ENCODE measurements at places on chromosomes 13 and 19.
A peak's percentile ranks its signal among the peaks of the same experiment; 100 is the strongest.

DNA sequence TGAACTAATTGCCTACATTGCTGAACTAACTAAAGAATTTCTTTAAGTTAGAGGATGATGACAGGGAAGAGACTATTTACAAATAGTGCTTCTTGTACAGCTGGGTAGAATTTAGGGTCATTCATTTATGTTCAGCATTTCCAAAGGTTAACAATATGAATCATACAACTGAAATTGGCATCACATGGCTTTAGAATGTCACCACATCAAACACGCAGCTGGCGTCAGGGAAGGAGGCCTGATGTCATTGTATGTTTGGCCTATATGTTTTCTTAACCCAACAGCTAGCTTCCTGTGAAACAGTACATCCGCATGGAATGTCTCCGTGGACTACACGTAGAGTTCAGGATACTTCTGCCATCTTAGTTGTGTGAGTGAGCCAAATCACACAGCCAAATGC is 99.0 kb upstream of the TNFSF11 start:
- H3K27ac ChIP-seq, result no peak overlapping the region
- H3K4me3 ChIP-seq, result no peak overlapping the region
- no peaks in the 10 kb centered on the region for H3K36me3 ChIP-seq
- DNase-seq, result no peak

GRCh38 chr19:46499692-46500091 is 4.0 kb upstream of the PNMA8B start:
- H3K4me3 ChIP-seq, result no peak overlapping the region
- H3K36me3 ChIP-seq, result no peaks in the 10 kb centered on the region
- H3K27me3 ChIP-seq, result peaks cover 29% of the 10 kb centered on the region
- no peak overlapping the region for H3K27ac ChIP-seq

DNA sequence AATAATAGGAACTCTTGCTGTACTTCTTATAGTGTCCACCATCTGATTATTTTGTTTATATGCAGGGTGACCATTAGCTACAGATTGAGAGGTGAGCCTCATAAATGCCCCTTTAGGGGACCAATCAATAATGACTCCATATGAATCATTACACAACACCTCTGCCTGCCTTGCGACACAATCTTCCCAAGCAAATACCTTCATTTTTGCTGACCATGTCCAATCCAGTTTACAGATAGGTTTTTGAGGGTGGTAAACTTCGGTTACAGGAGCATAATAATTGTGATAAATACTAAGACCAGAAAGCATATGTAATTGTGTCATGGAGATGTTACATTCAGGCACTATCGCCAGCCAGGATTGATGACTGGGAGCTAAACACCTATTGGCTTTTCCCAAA is 23.6 kb upstream of the IL17D start:
- H3K27ac ChIP-seq, result no peak overlapping the region
- H3K4me1 ChIP-seq, result no peaks in the 10 kb centered on the region
- H3K4me3 ChIP-seq, result no peak overlapping the region

DNA sequence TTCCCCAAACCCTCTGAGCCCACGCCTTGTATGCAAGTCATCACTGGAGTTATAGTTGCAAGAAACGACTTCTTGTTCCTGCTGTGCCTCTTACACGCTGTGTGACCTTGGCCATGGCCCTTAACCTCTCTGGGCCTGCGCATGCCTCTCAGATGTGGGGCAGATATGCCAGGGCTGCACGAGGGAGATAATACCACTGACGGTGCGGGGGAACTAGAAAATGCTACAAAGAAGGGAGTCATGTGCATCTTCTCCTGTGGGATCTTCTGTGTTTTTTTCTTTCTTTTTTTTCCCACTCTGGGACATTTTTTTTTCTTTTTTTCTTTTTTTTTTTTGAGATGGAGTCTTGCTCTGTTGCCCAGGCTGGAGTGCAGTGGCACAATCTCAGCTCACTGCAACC is 4.3 kb upstream of the SAMD1 start:
- H3K4me1 ChIP-seq, result peaks cover 10% of the 10 kb centered on the region
- no peak for DNase-seq
- H3K36me3 ChIP-seq, result peaks cover 40% of the 10 kb centered on the region
- peak overlapping the region; percentile 56 for H3K27ac ChIP-seq

DNA sequence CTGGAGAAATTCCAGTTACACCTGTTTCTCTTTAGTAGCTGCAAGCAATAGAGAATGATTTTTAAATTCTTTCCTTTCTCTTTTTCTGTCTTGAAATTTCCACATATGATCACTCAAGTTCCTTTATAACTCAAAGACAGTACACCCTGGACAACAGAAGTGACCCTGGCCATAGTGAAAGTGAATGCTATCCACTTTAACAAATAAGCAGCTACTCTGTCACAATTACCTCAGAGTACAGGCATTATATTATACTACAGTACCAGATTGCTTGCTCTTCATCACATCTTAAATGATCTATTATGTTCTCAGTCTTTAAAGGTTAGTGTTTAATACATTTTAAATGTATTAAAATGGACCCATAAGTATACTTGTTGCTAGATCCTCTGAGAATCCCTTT is 136.2 kb downstream of the KLF12 start:
- no peak overlapping the region for H3K4me3 ChIP-seq
- no peaks in the 10 kb centered on the region for H3K27me3 ChIP-seq
- no peak for DNase-seq
- H3K27ac ChIP-seq, result no peak overlapping the region
- peaks cover 52% of the 10 kb centered on the region for H3K4me1 ChIP-seq
- peaks cover 10% of the 10 kb centered on the region for H3K36me3 ChIP-seq

DNA sequence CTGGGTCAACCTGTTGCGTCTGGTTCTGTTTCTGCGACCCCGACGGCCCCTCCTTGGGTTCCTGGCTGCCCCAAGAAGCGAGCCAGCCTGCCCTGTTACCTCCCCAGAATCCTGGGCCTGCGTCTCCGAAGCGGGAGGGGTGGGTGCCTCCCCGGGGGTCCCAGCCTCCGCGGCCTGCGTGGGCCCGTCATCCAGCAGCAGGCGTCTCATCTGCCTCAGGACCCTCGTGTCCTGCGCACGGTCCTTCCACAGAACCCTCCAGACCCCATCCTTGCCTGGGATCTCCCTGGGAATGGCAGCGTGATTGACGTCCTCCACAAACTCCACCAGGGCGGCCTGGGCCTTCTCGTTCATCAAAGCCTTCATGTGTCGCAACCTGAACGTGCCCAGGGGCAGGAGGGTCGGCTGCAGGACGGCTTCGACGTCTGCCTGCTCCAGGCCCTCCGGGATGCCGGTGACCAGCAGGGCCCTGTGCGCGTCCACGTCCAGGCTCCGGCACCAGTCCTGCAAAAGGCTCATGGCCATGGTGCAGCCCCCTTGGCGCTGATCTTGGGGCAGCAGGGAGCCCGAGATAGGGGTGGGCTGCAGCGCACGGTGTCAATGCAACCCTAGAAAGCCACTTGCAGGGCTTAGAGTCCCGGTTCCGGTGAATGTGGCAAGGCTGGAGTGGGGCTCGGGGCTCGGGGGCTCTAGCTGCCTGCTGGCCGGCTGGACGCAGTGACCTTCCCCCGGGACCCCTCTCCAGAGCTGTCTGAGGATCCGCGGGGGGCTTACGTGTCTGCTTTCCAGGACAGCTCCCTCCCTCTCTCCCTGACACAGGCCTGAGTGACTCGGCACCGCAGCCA is 504 bp downstream of the PNMA8B start:
- peak overlapping the region; percentile 84 for H3K27ac ChIP-seq
- peaks cover 58% of the 10 kb centered on the region for H3K27me3 ChIP-seq
- peaks cover 23% of the 10 kb centered on the region for H3K4me1 ChIP-seq
- H3K36me3 ChIP-seq, result no peaks in the 10 kb centered on the region

- no peak for DNase-seq
- H3K36me3 ChIP-seq, result no peaks in the 10 kb centered on the region
- H3K4me3 ChIP-seq, result no peak overlapping the region
Measured at GRCh38 chr13:29005763-29006120, 185.6 kb downstream of the MTUS2 start.

- no peak overlapping the region for H3K4me3 ChIP-seq
- peaks cover 51% of the 10 kb centered on the region for H3K36me3 ChIP-seq
- H3K27ac ChIP-seq, result no peak overlapping the region
- no peaks in the 10 kb centered on the region for H3K27me3 ChIP-seq
Measured at GRCh38 chr13:23349161-23349897, 84.2 kb downstream of the SACS start.

- no peak for DNase-seq
- no peaks in the 10 kb centered on the region for H3K36me3 ChIP-seq
- H3K4me3 ChIP-seq, result no peak overlapping the region
- peaks cover 11% of the 10 kb centered on the region for H3K27me3 ChIP-seq
Measured at GRCh38 chr19:30333291-30334065, 38.7 kb upstream of the ZNF536 start.

DNA sequence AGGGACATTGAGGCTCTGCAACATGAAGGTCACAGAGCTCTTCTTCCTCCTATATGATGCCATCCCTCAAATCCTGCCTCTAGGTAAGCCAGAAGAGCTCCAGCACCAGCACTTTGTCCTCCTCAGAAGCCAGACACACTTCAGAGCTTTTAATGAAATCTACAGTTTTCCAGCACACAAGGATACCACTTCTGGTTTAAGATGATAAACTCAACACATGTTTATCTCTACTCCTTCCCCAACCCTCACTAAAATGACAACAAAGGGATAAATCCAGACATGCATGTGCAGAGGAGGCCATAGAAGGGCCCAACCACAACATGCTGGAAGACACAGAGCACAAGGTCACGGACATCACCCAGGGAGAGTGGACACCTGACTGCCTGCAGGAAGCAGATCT is 195.3 kb downstream of the USP12 start:
- H3K27ac ChIP-seq, result no peak overlapping the region
- H3K4me1 ChIP-seq, result peaks cover 9% of the 10 kb centered on the region
- no peak for DNase-seq
- H3K27me3 ChIP-seq, result peaks cover 6% of the 10 kb centered on the region

GRCh38 chr19:15730538-15730937 is 2.7 kb downstream of the OR10H2 start:
- H3K27ac ChIP-seq, result no peak overlapping the region
- H3K27me3 ChIP-seq, result peaks cover 66% of the 10 kb centered on the region
- H3K4me1 ChIP-seq, result no peaks in the 10 kb centered on the region
- DNase-seq, result no peak
- H3K4me3 ChIP-seq, result no peak overlapping the region

GRCh38 chr13:36774931-36775330 is 44.1 kb upstream of the RFXAP start:
- peaks cover 3% of the 10 kb centered on the region for H3K4me1 ChIP-seq
- no peak overlapping the region for H3K4me3 ChIP-seq
- no peak overlapping the region for H3K27ac ChIP-seq
- H3K27me3 ChIP-seq, result peaks cover 29% of the 10 kb centered on the region
- no peak for DNase-seq

GRCh38 chr19:52898101-52898500 is 666 bp upstream of the ZNF320 start:
- H3K4me3 ChIP-seq, result peak overlapping the region; percentile 92
- peak; percentile 2 for DNase-seq
- peaks cover 11% of the 10 kb centered on the region for H3K4me1 ChIP-seq

DNA sequence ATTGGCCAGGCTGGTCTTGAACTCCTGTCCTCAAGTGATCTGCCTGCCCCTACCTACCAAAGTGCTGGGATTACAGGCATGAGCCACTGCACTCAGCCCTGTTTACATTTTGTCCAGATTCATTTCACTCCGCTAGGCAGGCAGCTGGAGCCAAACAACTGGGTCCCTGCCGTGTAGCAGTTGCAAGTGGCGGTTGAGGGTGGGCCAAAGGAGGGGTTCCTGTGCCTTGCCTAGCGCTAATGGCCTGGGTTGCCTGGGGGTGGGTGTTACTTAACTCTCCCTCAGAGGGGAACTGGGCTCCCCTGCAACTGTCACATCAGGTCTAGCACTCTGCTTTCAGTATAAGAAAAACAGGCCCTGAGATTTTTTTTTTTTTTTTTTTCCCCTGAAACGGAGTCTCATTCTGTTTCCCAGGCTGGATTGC is 7.4 kb downstream of the ACP5 start:
- no peaks in the 10 kb centered on the region for H3K27me3 ChIP-seq
- peak overlapping the region; percentile 81 for H3K27ac ChIP-seq
- H3K36me3 ChIP-seq, result peaks cover 28% of the 10 kb centered on the region
- peaks cover 27% of the 10 kb centered on the region for H3K4me1 ChIP-seq

- no peak overlapping the region for H3K4me3 ChIP-seq
- no peak for DNase-seq
- peaks cover 10% of the 10 kb centered on the region for H3K4me1 ChIP-seq
- H3K36me3 ChIP-seq, result peaks cover 56% of the 10 kb centered on the region
- H3K27ac ChIP-seq, result no peak overlapping the region
Measured at GRCh38 chr13:51740698-51741097, 63.3 kb downstream of the DHRS12 start.

DNA sequence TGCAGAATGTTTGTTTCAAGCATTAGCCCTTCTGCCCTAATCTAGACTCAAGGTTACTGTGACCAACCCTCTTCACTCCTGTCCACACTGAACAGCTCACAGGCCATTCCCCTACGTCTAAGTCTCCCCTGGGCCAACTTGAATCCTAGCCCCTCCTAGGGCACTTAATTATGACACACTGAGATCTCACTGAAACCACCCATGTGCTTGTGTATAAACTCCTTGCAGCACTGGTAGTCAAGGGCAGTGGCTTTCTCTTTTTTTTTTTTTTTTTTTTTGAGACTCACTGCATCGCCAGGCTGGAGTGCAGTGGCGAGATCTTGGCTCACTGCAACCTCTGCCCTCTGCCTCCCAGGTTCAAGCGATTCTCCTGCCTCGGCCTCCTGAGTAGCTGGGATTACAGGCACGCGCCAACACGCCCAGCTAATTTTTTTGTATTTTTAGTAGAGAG is 1.9 kb upstream of the AKT2 start:
- H3K4me1 ChIP-seq, result peaks cover 41% of the 10 kb centered on the region
- H3K36me3 ChIP-seq, result peaks cover 3% of the 10 kb centered on the region
- no peaks in the 10 kb centered on the region for H3K27me3 ChIP-seq
- DNase-seq, result no peak
- no peak overlapping the region for H3K4me3 ChIP-seq

- no peak for DNase-seq
- no peaks in the 10 kb centered on the region for H3K36me3 ChIP-seq
- no peak overlapping the region for H3K27ac ChIP-seq
- no peaks in the 10 kb centered on the region for H3K4me1 ChIP-seq
- no peak overlapping the region for H3K4me3 ChIP-seq
- H3K27me3 ChIP-seq, result peaks cover 22% of the 10 kb centered on the region
Measured at GRCh38 chr13:111506621-111507020, 186.2 kb downstream of the TEX29 start.

- H3K27ac ChIP-seq, result no peak overlapping the region
- DNase-seq, result no peak
- H3K36me3 ChIP-seq, result no peaks in the 10 kb centered on the region
- no peak overlapping the region for H3K4me3 ChIP-seq
- no peaks in the 10 kb centered on the region for H3K27me3 ChIP-seq
Measured at GRCh38 chr13:73428137-73428536, 369.3 kb downstream of the KLF5 start.

DNA sequence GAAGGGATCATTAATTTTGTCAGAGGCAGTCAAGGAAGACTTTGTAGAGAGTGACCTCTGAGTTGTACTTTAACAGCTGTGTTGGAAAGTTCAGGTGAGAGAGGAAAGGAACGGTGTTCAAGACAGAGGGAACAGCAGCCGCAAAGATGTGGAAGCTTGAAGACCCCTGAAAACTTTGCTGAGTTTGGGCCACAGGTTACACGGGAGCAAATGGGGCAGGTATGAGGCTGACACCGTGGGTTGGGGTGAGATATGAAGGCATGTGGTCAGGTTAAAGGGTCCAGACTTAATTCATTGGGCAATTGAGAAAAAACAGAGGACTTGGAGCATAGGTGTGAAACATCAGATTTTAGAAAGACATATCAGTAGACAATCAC is 72.0 kb upstream of the SERP2 start:
- no peak overlapping the region for H3K27ac ChIP-seq
- no peak for DNase-seq
- peaks cover 21% of the 10 kb centered on the region for H3K27me3 ChIP-seq
- H3K4me3 ChIP-seq, result no peak overlapping the region
